SW480 (cell line): ENCODE measurements at places on chromosomes 1 and 21.

DNA sequence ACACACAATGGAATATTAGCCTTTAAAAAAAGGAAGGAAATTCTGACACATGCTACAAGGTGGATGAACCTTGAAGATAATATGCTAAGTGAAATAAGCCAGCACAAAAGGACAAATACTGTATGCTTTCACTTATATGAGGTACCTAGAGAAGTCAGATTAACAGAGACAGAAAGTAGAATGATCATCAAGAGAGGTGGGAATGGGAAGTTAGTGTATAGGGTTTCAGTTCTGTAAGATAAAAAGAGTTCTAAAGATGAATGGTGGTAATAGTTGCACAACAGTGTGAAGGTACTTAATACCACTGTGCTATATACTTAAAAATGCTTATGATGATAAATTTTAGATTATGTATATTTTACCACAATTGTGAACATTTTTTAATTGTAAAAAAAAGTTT, 7.2 kb downstream of the RPAP2 start:
- DNase-seq: no peak

DNA sequence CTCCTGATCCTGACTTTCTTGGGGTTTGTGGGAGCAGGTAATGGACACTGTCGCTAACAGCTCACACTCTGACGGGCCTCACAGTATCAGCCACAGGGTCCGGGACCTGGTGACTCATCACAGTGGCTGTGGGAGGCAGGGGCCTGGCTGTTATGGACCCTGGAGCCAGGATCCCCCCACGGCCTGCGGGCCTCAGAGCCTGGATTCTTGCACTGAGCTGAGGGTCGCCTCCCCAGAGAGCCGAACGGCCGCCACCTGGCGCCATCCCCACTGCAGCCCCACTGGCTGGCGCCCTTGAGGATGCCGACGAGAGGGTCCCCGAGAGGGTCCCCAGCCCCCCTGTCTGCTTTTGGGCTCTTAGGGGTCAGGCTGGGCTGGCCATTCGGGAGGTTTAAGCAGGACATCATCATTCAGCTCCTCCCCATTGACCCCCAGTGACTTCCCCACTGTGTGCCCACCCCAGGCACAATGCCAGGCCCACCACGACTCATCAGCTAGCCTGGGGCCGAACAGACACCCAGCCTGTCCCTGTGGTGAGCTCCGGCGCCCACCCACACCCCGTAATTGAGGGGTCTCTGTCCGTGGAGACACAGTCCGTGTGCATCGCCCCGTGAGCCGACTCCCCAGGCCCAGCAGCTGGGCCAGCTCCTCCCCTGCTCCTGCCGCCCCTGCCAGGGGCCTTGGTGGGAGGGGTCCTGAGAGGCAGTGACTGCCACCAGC, 30.8 kb upstream of the TRAPPC10 start:
- no peak for DNase-seq

DNA sequence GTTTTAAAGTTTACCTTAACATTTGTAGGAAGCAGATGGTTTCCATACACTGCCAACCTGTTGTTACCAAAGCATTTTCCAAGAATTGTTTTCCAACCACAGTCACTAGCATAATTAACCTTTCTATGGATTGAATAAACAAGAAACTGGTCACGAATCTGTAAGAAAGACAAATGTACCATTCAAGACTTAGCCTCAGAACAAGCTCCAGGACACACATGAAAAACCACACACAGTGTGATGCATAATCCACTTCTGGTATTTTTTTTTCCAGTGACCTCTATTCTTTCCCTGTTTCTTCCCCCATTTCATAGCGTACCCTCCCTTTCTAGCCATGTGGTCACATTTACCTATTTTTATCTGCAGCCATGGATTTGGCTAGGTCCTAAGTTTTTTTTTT, 29.6 kb upstream of the C1orf87 start:
- no peak for DNase-seq

- no peak for DNase-seq
These were observed 4.2 kb downstream of the COX20 start for GRCh38 chr1:244839656-244840055.

DNA sequence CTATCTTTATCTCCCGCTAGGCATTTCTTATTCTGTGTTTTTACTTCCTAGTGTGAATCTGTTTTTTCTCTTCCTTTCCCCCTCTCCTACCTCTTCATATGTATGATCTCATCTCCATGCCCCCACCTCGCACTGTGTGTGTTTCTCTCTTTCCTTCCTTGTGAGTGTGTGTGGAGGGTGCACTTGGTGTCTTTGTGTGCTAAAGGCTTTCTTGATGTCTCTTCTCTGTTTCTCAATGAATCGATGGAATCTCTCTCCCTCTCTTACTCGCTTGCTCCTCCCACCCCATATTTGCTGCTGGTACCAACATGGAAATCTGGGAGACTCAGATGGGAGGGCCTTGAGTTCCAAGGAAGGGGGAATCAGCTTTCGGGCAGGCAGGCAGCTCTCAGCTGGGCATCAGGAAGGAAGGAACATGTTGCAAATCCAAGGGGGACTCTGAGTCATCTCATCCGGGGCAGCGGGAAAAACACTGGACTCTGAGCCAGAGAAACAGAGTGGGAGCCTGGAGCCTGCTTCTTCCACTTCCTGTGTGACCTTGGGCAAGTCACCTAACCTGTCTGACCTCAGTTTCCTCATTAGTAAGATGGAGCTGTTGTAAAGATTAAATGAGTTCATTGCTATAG, 147.5 kb downstream of the PTPRU start:
- no peak for DNase-seq

DNA sequence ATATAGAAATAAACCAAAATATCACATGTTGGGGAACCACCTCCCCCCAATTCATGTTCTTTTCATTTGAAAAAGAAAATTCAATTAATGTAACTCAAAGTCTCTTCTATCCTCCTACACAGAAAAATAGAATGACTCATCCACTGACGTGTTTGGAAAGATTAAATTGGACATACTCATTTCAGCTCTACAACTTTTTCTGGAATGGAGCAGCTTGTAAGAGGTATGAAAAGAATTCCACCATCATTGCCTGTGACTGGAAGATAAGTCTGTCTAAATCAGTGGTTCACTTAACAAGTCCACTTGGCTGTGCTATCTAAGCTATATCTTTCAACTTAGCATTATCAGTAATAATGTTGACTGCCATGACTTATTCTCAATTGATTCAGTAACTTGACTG, 702.3 kb downstream of the BRINP3 start:
- no peak for DNase-seq

GRCh38 chr1:145995148-145995881, 1.1 kb downstream of the TXNIP start:
- DNase-seq: no peak
